CD4-positive, alpha-beta T cell treated with Interleukin-17A for 4 hours (primary cell): ENCODE measurements at places on chromosomes 12 and 14.

DNA sequence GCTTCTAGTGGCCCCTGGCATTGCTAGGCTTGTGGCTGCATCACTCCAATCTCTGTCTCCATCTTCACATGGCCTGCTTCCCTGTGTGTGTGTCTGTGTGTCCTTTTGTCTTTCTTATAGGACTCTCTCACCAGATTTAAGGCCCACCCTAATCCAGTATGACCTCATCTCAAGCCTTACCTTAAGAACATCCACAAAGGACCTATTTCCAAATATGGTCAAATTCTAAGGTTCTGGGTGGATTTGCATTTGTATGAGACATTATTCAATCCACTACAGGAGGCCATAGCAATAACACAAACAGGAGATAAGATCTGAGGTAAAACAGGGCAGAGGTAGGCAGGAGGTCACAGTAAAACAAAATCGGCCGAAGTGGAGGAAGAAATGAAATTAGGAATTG, 375.9 kb downstream of the BTG1 start:
- DNase-seq = no peak

GRCh38 chr12:112087055-112087850, 21.3 kb downstream of the NAA25 start:
- DNase-seq = no peak

GRCh38 chr14:103597623-103598377, 31.2 kb upstream of the KLC1 start:
- no peak for DNase-seq

DNA sequence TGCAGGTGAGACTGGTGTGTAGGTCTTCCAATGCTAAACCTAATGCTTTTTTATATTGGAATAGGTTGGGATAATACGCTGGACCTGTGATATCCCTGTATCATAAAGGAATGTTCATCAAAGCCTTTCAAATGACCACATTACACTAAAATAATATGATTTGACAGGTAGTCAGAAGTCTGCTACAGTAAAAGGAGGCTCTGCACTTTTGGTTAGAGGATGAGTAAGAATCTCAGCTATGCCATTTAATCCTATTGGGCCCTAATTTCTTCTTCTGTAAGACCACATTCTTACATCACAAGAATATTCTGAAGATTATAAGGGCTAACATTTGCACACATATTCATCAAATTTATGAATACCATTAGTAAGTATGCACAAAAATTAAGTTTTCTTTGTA, 250.5 kb upstream of the FLRT2 start:
- DNase-seq = no peak

DNA sequence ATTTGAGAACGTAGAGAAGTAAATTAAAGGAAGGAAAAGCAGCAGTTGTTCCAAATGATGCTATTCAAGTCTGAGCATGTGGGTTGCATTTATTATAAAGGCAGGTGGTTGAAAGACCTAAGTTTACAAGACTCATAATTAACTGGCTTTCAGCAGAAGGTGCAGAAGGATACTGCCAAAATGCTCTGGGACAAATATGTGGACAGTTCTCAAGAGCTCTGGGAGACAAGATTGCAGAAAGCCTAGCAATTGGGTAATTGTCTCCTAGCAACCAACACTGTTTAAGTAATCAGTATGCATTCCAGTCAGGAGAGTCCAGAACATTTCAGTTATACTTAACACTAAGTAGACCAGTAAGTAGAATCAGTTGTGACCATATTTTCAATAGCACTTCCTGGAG, 131.5 kb downstream of the GPR135 start:
- no peak for DNase-seq

DNA sequence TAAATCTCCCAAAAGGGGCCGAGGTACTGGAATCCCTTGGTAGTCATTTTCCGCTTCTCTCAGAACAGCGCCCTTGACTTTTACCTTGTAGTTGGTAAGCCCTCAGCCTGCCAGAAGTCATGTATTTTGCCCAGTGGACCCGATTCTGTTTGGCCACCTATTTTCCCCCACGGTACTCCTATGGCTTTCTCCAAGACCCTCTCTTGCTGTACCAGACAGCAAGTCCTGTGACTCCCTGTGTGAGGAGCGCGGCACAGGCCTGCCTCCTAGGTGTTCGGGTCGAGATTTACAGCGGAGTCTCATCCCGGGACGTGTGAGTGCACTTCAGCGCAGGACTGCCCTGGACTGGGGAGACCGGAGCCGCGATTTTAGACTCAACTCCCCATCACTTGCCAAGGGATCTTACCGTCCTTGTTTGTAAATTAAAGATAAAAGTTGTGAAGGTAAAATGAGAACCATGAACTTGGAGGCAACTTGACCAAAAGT, 1.1 kb upstream of the MBD6 start:
- peak; percentile 30 for DNase-seq

DNA sequence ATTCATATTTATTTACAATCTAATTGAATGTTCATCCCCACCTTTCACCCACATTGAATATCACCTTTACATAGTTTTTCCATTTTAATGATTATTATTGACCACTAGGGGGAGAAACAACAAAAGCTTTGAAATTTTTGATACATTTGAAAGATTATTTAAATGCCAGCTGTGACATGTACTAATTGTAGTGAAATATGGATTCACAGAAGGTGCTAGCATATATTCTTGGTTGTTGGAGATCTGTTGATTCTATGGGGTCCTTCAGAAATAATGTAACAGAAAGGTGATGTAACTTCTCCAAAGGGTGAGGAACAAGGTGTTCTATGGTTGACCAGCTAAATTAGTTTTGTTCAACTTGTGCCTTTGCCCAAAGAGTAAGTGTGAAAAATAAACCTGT, 22.4 kb upstream of the GPR33 start:
- no peak for DNase-seq

- DNase-seq = peak; percentile 33
Observed at GRCh38 chr14:23568600-23569331, 1.2 kb upstream of the AP1G2 start.

DNA sequence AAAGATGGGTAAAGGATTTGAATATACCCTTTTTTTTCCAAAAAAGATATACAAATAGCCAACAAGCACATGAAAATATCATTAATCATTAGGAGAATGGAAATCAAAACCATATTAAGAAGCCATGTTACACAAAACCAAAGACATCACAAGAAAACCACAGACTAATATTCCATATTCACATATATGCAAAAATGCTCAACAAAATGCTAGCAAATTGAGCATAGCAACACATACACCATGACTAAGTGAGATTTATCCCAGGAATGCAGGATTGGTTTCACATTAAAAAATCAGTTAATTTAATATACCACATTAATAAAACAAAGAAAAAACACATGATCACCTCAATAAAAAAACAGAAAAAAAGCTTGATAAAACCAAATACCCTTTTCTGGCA, 84.7 kb upstream of the LMNTD1 start:
- DNase-seq = no peak

DNA sequence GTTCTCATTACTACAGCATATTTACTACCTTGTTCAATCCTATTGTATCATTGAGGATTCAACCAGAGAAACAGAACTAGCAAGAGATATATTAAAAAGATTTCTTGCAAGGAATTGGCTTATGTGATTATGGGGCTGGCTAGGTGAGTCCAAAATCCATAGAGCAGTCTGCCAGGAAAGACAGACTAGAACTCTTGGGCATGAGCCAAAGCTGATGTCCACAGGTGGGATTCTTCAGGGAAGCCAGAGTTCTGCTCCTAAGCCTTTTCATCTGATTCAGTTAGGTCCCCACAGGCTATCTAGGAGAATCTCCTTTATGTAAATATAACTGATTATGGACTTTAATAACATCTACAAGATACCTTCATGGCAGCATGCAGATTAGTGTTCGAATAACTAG, 26.0 kb downstream of the PELI2 start:
- no peak for DNase-seq

DNA sequence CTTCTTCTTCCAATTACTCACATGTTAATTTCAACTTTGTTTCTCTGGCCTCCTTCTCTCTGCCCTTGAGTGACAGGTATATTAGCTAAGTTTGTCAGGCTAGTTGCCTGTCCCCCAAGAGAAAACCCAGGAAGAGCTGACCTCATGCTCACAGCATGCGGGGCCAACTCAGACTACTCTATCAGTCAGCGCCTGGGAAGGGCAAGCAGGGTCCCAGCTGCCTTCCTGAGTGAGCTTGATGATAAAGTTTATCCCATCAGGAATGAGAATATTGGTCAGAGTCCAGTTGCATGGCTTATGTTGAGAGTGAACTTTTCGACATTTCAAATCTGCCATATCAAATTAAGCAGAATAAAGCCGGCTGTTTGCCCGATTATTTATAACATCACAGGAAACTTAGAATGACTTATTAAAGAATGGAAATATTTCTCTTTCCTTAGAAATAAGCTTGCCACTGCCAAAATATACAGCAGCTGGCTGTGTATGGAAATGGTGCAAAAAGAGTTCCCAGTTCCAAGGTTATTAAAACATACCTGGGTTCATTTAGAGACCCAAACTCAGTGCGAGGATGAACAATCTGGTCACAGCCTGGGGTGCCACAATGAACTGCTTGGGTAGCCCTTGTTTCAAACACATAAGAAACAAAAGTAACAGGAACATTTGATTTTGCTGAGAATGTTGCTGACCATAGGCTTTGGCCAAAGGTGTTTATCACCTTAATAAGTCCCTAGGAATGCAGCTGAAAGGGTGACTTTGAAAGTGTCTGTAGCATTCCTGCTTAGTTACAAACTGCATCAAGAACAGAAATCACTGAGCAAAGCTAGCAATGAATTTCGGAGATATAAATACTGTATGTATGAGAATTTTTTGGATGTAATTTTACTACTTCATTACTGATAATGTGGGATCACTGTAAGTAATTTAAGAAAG, 1553.8 kb upstream of the FLRT2 start:
- DNase-seq = no peak

DNA sequence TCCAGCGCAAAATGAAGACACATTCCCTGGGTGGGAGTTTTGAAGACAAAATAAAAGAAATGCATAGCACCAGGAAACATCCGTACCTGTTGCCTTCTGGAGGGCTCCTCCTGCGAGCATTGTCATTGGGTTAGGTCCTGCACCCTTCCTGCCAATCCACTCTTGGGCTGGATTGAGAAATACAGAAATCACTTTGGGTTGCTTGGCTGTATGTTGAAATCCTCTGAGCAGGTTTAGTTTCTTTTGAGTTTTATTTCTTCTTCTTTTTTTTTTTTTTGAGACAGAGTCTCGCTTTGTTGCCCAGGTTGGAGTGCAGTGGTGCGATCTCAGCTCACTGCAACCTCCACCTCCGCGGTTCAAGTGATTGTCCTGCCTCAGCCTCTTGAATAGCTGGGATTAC, 67.6 kb downstream of the ARF6 start:
- no peak for DNase-seq

DNA sequence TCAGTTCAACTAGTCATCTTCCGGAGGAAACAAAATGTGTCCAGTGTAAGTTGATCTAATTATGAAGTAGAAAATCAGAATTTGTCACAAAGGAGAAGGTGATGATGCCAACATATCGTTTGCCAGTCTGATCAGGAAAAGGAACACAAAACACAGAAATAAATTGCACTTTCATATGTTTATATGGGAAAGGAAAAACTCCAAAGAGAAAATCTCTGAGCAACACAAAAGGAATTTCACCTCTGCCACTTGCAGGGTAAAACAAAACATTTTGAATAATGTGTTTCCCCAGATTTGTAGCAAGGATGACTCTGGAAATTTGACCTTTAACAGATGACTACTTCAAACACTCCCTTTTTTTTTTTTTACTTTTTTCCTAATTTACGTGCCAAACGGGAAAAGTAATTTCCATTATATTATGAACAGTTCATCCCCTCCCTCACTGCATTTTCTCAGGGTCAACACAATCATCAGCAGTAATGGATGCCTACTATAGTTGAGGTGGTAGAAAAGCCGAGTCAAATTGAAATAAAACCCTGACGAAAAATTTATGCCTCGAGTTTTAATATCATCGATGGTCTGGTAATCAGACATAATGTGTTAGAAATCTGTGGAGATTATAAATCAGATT, 25.6 kb downstream of the MGAT4C start:
- DNase-seq = no peak

DNA sequence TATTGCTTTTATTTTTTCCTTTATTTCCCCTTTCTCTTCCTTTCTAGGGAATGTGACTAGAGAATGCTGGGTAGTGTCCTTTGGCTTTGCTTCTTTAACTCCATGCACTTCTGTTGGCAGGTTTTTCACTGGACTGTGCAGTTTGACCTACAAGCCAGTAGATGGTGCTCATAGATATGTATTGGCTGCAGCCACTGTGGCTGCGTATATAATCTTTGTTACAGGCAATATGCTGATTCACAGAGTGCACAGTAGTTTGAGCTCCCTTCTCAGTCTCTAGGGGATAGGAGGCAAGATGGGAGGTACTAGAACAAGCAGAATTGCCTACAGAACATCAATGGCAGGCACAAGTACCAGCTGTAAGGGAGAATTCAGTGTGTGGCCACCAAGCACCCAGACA, 503.5 kb downstream of the LRFN5 start:
- DNase-seq = no peak

DNA sequence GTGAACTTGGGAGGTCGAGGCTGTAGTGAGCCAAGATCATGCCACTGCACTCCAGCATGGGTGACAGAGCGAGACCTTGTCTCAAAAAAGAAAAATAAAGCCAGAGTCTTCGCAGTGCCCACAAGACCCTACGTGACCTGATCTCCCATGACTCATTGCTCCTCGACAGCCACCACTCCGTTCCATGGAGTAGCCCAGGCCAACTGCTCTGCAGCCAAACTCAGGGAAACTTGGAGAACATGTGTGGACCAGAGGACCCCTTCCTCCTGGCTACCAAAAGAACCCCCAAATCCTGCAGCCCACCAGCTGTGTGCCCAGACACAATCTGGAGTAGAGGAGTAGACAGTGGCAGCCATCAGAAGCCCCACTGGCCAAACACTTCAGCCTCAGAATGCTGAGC, 32.1 kb upstream of the PPP2R5C start:
- DNase-seq = no peak

DNA sequence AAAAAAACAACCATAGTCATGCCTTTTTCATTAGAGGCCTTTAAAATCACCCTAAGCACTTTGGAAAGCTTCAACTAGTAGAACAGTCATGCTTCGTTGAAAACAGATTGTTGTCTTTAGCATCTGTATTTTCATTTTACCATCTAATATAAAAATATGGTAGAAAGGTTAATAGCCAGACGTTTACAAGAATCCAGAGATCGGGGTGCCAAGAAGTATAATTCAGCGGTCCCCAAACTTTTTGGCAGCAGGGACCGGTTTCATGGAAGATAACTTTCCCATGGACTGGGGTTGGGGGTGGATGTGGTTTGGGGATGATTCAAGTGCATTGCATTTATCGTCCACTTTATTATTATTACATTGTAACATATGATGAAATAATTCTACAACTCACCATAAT, 138.4 kb downstream of the GLT1D1 start:
- DNase-seq = no peak
